Inflammatory macrophage treated with lipopolysaccharide for 1 hour (primary cell): ENCODE measurements at places on chromosomes 1 and 21.

GRCh38 chr1:45543581-45544417 is 6.8 kb upstream of the AKR1A1 start:
- DNase-seq: peak; percentile 98

GRCh38 chr1:97013136-97013535 is 291.6 kb downstream of the PTBP2 start:
- no peak for DNase-seq

DNA sequence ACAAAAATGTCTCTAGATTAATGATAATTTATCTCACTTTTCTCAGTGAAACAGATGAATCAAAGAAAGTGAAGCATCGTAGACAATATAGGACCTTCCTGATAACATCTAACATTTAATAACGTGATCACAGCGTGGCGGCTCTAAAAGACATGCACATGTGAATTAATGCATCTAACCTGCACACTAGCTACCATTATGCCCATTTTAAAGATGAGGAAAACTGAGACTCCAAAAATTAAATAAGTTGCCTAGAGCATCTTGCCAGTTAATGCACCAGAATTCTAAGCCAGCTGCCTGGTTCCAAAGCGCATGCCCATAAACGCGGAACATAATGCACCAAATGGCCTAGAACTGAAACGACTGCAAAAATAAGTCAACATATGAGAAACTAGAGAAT is 23.5 kb downstream of the ERG start:
- no peak for DNase-seq

DNA sequence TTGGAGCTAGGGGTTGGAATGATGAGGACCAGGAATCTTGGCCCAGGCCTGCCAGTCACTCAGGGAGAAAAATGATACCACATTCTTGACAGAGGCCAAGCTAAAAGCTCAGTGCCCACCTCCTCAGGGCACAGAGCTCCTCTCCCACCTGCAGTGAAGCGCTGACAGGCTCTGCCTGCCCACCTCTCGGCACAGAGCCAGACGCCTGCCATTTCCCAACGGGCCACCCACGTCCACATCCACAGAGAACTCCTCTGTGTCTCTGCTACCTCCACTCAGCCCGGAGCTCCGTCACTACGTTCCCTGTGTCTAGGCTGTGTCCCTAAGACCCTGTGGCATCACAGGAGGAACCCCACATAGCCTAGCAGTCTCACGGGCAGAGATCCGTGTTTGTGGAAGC is 60.8 kb downstream of the MRPL37 start:
- DNase-seq: no peak

DNA sequence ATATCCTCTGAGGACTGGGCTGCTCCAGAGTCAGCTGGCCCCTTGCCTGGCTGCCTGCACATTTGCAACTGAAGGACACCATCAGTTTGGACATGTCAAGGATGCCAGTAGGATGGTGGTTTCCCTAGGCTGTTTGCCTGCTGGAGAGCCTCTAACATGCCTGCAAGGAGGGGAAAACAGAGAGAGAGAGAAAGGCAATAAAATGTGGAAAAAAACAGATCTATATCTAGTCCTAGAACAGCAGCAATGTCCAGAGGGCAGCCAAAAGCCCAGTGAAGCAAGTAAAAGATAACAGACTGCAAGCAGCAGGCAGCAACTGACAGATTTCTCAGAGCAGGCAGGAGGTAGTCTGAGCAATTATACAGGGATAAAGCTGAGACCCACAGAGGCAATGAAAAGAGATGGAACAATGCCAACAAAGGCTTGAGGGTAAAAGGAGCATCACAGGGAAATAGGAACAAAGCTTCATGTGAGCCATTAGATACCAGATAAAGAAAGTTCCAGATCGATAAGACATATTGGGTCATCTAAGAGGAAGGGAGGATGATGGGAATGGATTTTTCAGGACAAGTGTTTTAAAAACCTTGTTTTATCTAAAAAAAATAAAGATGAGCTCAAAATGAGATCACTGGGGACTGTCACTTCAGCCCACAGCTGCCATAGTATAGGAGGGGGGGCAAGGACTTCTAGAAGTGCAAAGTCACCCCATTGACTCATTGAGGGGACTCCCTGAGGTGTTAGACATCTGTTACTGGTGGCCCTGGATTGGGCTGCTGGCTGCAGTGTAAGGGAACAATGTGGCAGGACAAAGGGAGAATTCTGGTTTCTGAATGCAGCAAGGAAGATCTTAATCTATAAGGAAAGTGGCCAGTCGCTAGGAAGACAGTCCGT is 38.6 kb upstream of the GADD45A start:
- DNase-seq: peak; percentile 14

DNA sequence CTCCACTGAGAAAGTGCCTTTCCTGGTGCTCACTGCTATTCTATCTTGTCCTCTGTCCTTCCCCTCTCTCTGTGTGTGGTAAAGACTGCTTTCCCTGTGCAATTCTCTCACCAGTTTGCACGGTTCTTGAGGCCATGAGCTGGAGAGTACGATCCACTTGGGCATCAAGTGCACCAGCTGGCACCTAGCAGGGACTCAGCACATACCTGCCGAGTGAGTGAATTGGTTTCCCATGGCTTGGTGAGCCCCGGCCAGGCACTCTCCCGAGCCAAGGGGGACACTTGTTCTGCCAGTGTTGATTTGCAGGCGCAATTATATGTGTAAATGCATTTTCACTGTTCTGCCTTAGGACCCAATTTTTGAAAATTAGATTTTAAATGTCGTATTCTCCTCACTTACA is 313.5 kb downstream of the DISC1 start:
- DNase-seq: no peak

DNA sequence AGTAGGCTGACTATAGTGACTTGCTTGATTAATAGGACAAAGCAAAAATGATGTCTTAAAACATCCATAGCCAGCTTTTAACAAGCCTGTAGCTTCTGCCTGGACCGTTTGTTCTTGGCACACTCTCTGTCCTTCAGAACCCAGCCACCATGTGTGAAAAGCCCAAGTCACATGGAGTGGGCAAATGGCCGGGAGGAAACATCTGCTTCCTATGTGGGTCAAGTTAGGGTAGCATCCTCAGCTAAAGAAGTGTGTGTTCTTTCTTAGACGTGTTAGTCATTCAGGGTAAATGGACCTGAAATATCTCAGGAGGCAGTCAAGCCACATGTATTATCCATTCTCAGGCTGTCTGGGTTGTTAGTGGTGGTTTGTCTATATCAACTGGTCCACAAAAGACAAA is 23.4 kb downstream of the RD3 start:
- no peak for DNase-seq

GRCh38 chr1:8020032-8020431 is 6.1 kb downstream of the ERRFI1 start:
- peak; percentile 35 for DNase-seq

GRCh38 chr1:101293461-101294051 is 56.7 kb downstream of the S1PR1 start:
- DNase-seq: no peak

GRCh38 chr1:224433041-224433691 is 1.4 kb downstream of the WDR26 start:
- no peak for DNase-seq

- DNase-seq: no peak
Measured at GRCh38 chr1:151823175-151823574, 8.4 kb downstream of the RORC start.

- DNase-seq: no peak
Measured at GRCh38 chr1:93614986-93615581, 66.6 kb downstream of the BCAR3 start.

GRCh38 chr1:225908013-225908640 is 15.9 kb downstream of the PYCR2 start:
- no peak for DNase-seq

GRCh38 chr1:102896286-102896685 is 212.0 kb downstream of the COL11A1 start:
- no peak for DNase-seq

- no peak for DNase-seq
Measured at GRCh38 chr1:206036663-206037455, 13.2 kb upstream of the CTSE start.

GRCh38 chr1:47578026-47578720 is 140.3 kb downstream of the FOXD2 start:
- DNase-seq: no peak
